Small intestine (tissue), 16 donors: ENCODE measurements at places on chromosomes 2 and 18. TPM values are rescaled to one million over a fixed set of nuclear protein-coding genes. Genes with fewer than 3 reads are reported as not detected.

Gene TUBA3E
- polyA plus RNA-seq, result not detected

Gene KLHL29
- 0.22 TPM for polyA plus RNA-seq

Gene MAB21L4
- polyA plus RNA-seq, result 29.3 TPM

DNA sequence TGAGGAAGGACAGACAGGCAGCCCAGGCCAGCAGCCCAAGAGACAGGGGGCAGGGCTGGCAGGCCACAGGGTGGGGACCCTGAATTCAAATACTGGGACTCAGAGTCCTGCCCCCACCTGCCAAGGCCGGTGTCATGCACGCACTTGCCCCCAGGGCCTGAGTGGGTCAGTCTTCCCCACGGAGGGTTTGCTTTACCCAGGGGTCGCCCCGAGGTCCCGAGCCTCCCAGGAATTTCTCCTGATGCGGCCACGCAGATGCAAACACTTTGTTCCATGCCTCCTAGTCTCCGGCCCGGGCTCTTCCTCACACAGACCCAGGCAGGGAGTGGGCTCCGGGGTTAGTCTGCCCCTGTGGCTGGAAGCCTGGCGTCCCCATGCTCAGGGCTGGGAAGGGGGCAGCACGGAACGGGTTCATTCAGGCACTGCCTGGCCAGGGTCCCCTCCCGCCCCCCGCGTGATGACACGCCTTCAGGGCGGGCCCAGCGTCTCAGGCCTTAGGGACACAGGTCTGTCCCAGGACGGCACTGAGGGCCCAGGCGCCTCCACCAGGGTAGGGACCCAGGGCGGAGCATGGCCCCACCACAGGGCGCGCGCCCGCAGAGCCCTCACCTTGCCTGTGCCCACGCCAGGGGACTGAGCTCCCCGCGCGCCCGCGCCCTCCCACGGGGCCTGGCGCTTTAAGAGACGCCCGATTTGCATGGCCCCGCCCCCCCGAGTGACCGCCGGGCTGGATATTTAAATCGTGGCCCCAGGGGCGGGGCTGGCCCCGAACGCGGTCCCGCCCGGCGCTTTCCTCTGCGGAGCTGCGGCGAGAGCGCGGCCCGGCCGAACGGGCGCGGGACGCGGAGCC is at the start of gene SNED1:
Gene SNED1 (plus strand): TSS at position 763 of the 850 bp plus-strand sequence. CDS start 220 bp downstream, outside the sequence.
- H3K27ac ChIP-seq, result peak within 1 kb of the TSS; percentile 0
- H3K4me1 ChIP-seq, result no peaks in the 10 kb centered on the region
- DNase-seq, result peak; percentile 79
- H3K27me3 ChIP-seq, result peaks cover 43% of the 10 kb centered on the region

GRCh38 chr2:236745420-236746210 is 176.0 kb downstream of the ACKR3 start:
- no peak overlapping the region for H3K4me3 ChIP-seq
- no peaks in the 10 kb centered on the region for H3K27me3 ChIP-seq
- no peak for DNase-seq
- H3K4me1 ChIP-seq, result no peaks in the 10 kb centered on the region

DNA sequence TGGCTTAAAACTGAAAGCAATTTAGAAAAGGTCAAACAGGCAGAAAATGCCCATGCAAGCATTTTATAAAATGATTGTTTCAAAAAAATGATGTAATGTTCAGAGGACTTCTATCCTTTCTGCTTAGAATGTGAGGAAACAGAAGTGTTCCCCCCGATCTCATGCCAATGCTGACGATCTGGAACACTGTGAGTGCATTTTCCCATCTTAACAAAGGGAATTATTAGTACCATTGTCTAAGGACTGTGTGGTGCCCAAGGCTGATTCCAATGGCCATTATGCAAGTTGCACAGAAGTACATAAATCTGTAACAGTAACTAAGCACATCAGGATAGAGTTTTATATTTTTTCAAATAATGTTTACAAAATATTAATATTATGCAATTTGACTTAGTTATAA is 185.3 kb downstream of the MYT1L start:
- no peak overlapping the region for H3K27ac ChIP-seq
- no peaks in the 10 kb centered on the region for H3K4me1 ChIP-seq
- no peaks in the 10 kb centered on the region for H3K36me3 ChIP-seq
- no peaks in the 10 kb centered on the region for H3K27me3 ChIP-seq
- no peak for DNase-seq
- no peak overlapping the region for H3K4me3 ChIP-seq

DNA sequence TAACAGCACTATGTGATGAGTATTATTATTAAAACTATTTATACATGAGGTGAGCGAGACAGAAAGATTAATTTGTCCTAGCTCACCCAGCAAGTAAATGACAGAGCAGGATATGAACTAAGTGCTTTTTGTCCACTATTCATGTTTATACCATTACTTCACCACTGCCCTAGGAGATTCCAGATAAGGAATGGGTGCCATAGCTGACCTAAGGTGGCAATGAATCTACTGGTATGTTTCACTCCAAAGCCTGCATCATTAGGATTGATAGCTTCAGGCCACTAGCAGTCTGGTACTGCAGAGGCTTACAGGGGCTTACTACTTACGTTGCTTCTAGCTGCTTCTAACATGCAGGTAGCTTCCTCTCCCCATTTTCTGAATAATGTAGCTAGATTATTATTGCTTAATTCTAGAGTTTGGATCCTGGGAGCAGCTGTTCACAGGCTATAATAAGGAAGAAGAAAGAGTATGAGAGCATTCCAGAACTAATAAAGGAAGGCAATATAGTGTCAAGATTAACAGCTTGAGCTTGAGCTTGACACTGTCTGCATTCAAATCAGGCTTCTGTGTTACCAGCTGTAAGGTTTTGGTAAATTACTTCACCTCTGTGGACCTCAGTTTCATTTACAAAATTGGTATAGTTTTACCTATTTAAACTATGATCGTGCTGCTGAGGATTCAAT is 153.7 kb downstream of the GALNT3 start:
- no peaks in the 10 kb centered on the region for H3K4me1 ChIP-seq
- no peak overlapping the region for H3K27ac ChIP-seq
- no peaks in the 10 kb centered on the region for H3K36me3 ChIP-seq
- no peak overlapping the region for H3K4me3 ChIP-seq

- no peak for DNase-seq
- H3K27ac ChIP-seq, result no peak overlapping the region
- H3K4me1 ChIP-seq, result no peaks in the 10 kb centered on the region
- no peak overlapping the region for H3K4me3 ChIP-seq
- no peaks in the 10 kb centered on the region for H3K36me3 ChIP-seq
- H3K27me3 ChIP-seq, result no peaks in the 10 kb centered on the region
Observed at GRCh38 chr2:187935126-187935525, 356.5 kb upstream of the GULP1 start.

- DNase-seq, result no peak
- no peaks in the 10 kb centered on the region for H3K4me1 ChIP-seq
- H3K36me3 ChIP-seq, result no peaks in the 10 kb centered on the region
- H3K27ac ChIP-seq, result peak overlapping the region; percentile 52
- H3K4me3 ChIP-seq, result no peak overlapping the region
Observed at GRCh38 chr2:69222953-69223658, 163.9 kb downstream of the GFPT1 start.
